Right ventricle myocardium inferior (tissue), 1 donor: ENCODE measurements at places on chromosomes 1 and 21. TPM values are rescaled to one million over a fixed set of nuclear protein-coding genes. Genes with fewer than 3 reads are reported as not detected.

DNA sequence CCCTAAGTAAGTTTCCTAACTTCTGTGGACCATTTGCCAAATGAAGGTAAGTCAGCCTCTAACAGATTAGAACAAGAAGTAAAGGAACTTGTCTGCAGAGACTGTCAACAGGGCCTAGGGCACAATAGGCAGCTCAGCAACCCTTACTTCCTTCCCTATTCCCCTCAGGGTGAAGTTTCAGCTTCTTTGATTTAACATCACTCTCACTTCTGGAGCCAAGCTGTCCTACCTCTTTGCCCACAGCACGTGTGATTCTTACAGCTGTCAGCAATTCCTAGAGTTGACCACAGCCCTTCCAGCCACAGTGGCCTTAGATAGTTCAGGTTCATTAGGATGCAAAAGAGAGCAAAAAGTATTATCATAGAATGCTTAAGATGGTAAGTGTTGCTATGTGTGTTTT is 7.6 kb upstream of the EIF4G3 start:
- DNase-seq: no peak

RTCA gene
- total RNA-seq: 46.2 TPM

GRCh38 chr1:35886577-35887431 is 3.8 kb downstream of the AGO1 start:
- DNase-seq: no peak

PRKAA2 gene
- total RNA-seq: 77.9 TPM

GRCh38 chr21:34189506-34189905 is 116.1 kb downstream of the MRPS6 start:
- no peak for DNase-seq

GRCh38 chr1:200739702-200740570 is 1.2 kb downstream of the CAMSAP2 start:
- no peak for DNase-seq

DNA sequence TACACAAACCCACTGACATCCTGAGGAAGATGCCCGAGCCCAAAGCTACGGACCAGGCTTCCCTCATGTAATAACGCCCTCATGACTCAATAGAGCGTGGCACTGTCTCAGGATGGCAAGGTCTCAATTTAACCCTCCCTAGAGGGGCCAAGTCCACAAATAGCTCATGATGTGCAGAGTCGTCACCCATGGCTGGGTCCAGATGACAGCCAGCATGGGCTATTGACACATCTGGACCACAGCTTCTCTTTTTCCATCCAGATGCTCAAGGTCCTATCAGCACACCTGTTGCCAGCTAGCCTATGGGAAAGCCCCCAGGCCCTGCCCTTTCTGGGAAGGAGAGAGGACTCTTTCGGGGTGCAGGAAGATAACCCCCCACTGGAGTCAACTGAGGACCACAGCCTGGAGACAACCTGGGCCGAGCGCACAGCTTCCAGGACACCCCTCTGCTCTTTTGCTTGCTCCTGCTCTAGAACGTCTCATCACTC is 2.8 kb downstream of the LAPTM5 start:
- DNase-seq: no peak

SUSD4 gene
- 8.7 TPM for total RNA-seq

GRCh38 chr21:15741510-15741909 is 11.7 kb downstream of the USP25 start:
- DNase-seq: no peak

- no peak for DNase-seq
Measured at GRCh38 chr1:2629627-2630497, 3.0 kb downstream of the MMEL1 start.

CYP4A11 gene
- not detected for total RNA-seq

- peak; percentile 74 for DNase-seq
Measured at GRCh38 chr1:114353262-114353661, 157.7 kb downstream of the TRIM33 start.

ETV3L gene
- total RNA-seq: not detected

GRCh38 chr1:59833022-59833421 is 18.3 kb downstream of the HOOK1 start:
- no peak for DNase-seq

DNA sequence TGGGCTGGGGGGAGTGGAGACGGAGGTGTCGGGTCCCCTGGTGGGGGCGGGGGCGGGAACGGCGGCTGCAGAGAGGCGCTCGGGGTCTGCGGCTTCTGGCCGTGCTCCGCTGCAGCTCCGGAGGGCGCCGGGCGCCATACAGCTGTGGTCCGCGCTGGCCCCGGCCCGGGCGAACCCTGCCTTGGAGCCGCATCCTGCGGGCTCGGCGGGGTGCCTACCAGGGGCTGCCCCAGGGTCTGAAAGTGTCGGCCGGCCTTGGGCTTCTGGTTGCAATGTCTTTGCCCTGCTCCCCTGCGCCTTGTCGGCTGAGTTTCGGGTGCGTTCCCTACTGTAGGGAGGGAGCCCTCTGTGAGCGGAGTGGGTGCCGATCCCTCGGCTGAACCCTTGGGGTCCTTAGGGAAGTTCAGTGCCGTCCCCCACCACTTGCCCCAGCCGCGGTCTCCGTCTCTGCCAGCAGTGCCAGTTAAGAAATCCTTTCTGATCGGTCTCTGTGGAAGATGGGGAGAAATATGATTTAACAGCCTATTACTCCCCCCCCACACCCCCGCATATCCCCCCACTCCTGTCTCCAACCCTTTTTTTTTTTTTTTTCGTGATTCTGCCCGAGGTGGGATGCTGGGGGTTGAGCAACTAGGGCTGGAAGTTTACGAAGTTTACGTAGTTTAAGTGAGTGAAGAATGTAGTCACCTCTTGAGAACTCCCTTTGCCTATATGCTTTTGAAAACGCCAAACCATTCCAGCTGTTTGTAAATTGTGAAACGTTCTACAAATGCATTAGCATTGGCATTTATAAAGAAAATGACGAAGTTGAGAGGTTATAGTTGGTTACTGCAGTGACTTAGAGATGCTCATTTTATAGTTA is 588 bp downstream of the NEXN start:
- DNase-seq: peak; percentile 75

TIAM1 gene
- total RNA-seq: 3.8 TPM

GRCh38 chr21:14487490-14488432 is 58.4 kb downstream of the SAMSN1 start:
- DNase-seq: no peak

GRCh38 chr1:93598396-93598795 is 83.2 kb downstream of the BCAR3 start:
- no peak for DNase-seq

TAS1R3 gene
- 0.51 TPM for total RNA-seq

GRCh38 chr1:30068787-30069472 is 654.5 kb downstream of the MATN1 start:
- DNase-seq: no peak

ARHGAP29 gene
- total RNA-seq: 27.5 TPM

DLGAP3 gene
- 0.22 TPM for total RNA-seq

GRCh38 chr1:153667439-153667838 is 3.4 kb downstream of the ILF2 start:
- DNase-seq: no peak

GRCh38 chr1:116664366-116664977 is 3.1 kb downstream of the IGSF3 start:
- no peak for DNase-seq
